ENCODE measurements at places on chromosomes 12 and 14.

DNA sequence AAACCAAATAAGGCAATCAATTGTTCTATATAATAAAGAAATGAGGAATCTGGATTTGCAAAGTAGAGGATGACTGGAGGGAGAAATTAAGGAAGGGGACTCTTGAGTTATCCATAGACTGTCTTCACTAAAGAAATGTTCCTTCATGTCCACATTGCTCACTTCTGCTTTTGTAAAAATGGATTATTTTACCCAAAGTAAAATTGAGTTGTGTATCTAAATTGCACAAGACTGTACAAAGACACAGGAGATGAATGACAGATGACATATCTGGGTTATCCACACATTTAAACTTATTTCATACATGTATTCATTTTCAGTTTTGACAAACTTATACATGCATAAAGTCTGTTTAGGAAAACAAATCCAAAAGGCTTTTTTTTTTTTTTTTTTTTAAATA, 11.3 kb downstream of the ATP2B1 start:
- no peak for DNase-seq

- DNase-seq = no peak
Observed at GRCh38 chr12:106284358-106285105, 18.0 kb upstream of the TCP11L2 start.

DNA sequence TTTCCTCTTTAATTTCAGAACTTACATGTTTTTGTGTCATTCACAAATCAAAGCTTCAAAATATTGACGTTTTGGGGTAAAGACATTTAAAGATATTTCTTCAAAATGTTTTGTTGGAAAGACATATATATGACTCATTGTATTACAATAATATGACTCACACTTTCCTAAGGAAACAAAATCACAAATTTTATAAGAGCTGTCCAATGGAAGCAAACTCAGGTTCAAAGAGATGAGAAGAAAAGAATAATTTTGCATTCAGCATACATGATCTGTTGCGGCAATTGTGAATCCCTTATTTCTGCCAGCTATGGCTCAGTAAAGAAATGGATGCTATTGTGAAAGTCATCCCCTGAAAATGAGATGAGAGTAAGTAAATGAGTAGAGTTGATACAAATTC, 82.7 kb downstream of the GRIP1 start:
- peak; percentile 55 for DNase-seq

GRCh38 chr12:121062391-121063045, 23.5 kb upstream of the OASL start:
- no peak for DNase-seq

DNA sequence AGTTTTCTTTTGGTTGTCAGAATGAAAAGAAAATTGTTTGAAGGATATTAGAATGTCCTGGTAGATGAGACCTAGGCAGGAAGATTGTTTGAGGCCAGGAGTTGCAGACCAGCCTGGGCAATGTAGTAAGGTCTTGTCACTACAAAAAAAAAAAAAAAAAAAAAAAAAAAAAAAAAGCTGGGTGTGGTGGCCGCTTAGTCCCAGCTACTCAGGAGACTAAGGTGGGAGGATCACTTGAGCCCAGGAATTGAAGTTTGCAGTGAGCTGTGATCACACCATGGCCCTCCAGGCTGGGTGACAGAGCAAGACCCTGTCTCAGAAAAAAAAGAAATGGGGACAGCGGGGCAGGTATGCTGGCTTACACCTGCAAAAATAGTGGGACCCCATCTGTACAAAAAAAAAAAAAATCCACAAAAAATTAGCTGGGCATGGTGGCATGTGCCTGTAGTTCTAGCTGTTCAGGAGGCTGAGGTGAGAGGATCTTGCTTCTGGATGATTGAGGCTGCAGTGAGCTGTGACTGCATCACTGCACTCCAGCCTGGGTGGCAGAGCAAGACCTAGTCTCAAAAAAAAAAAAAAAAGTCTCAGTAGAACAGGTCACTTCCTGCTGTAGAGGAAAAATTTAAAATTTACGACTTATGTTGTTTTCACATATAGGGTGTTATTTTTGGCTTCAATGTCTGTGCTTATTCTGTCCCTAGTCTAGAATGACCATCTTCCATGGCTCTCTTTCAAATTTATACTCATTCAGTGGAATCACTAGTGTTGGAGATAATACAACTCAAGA, 70.7 kb downstream of the PPHLN1 start:
- DNase-seq = peak; percentile 9

- DNase-seq = no peak
Observed at GRCh38 chr12:21370845-21371449, 1.8 kb upstream of the IAPP start.

DNA sequence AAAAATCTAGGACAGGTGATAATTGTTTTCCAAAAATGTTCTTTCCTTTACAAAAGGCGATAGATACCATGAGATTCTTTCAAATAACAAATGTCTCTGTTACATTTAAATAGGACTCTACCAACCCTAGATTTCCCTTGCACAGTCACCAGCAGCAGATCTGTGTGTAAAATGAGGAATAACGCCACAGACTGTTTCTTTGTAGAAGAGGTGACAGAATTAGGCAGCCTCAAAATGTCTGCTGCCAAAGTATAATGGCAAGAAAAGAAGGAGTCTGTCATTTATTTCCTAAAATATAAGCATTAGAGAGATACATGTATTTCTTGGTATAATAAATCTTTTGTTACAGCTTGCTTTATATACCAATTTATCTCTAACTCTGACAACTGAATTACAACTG, 8.5 kb upstream of the SRGAP1 start:
- no peak for DNase-seq

GRCh38 chr12:42364692-42365091, 38.7 kb downstream of the PPHLN1 start:
- DNase-seq = no peak
